ENCODE measurements at places on chromosomes 12 and 14.

DNA sequence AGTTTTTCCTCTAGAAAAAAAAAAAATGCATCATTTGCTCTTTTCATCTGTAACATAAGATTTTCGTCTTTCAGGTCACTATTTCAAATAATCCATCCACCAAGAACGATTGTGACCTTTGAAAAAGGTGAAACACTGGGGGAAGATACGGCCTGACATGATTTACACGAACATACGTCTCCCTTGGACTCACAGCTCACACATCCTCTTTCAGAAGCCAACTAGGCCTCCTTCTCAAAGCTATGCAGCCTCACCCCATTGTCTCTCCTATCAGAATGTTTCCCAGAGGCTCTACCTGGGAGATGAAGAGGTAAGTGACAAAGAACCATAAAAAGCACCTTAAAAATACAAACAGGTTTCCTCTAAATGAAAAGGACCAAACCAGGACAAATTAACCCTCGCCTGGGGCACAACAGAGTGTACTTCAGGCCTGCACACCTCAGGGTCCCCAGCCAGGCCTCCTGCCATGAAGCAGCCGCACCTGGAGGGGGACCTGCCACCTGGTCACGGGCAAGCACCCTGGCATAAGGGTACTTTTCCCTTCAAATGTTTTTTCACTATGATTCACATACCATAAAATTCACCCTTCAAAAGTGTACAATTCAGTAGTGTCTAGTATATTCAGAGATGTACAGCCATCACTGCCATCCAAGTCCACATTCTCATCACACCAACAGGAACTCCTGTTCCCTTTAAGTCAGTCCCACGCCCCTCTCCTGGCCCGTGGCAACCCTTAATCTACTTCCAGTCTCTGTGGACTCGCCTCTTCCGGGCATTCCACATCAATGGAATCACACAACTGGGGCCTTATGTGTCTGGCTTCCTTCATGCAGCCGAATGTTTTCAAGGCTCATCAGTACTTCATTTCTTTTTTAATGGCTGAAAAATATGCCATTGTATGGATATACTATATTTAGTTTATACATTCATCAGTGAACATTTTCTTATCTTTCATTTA, 5.4 kb downstream of the SLC15A4 start:
- DNase-seq = no peak

DNA sequence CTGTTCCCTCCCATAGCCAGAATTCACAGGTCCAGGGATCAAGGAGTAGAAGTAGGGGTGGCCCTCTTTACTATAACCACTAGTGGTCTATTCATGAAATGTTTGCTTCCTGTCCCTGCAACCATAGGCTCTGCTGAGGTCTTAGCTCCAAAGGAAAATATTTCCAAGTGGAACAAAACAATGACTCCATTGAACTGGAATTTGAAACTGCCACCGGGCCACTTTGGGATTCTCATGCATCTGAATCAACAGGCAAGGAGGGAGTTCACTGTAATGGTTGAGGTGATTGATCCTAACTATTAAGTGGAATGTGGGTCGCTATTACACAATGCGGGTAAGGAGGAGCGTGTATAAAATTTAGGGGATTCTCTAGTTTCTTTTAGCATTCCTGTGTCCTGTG, 197.0 kb downstream of the ETNK1 start:
- DNase-seq = no peak

DNA sequence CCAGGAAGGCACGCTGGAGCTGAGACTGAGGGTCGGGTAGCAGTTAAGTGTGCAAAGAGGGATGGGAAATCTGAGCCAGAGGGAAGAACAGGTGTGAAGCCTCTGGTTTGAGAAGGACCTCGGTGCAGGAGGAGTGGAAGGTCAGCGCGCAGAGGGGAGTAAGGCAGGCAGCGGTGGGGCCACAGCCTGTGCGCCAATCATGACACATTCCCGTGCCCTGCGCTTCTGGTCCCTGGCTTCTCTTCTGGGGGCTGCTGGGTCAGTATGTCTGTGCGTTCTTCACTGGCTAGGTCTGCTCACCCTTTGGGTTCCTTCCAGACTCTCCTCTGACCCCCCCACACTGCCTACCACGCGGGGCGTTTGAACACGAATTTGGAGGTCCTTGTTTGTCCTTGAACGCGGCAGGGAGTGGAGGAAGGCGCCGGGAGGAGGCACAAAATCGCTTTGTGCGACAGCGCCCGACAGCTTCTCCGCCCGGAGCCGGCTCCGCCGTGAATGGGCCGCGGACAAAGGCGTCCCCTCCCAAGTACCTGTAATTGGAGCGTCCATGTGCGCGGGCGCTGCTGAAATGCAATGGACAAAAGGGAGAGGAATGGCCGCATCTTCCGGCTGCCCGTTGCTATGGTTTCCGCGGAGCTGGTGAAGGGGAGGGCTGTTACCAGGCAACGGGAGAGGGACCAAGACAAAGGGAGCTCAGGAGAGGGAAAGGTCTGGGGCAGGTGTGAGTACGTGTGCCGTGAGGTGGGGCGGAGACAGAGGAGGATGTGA, 207.2 kb upstream of the SRRM4 start:
- DNase-seq = no peak

GRCh38 chr12:121267822-121268221, 28.7 kb downstream of the CAMKK2 start:
- no peak for DNase-seq

DNA sequence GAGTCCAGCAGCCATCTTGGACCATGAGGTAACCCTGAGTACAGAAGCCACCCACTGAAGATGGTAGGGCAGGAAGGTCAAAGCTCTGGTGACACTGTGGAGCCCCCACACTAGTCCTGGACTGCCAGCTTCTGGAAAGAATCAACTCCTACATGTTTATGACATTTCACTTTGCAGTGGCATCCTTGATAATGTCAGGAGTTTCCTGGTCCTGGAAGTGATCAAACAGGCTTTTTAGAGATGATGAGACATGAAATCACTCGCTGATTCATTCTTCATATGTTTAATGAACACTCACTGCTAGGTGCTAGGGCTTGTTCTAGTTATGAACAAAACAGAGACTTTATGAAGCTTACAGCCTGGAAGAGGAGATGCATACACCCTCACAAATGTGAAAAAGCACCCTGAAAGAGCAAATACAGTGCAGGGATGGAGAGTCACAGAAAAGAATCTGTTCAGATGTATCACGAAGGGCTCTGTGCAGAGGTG, 15.8 kb upstream of the HNF1A start:
- DNase-seq = no peak

DNA sequence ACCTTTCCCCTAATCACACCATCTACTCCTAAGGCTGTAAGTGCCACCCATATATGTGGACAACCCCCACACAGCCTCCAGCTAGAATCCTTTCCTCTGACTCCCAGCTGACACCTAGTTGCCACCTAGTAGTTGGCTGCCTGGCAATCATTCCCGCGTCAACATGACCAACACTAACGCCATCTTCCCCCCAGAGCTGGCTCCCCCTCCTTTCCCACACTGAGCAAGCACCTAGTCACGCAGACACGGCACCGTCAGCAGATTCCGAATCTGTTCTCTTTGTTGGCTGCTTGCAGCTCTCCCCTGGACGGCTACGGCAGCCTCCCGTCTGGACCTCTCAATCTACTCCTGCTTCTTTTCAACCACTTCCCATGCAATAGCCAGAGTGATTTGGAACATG, 27.7 kb downstream of the UBR7 start:
- no peak for DNase-seq

- DNase-seq = no peak
These were observed 97.5 kb upstream of the MDM1 start for GRCh38 chr12:68429696-68430095.

DNA sequence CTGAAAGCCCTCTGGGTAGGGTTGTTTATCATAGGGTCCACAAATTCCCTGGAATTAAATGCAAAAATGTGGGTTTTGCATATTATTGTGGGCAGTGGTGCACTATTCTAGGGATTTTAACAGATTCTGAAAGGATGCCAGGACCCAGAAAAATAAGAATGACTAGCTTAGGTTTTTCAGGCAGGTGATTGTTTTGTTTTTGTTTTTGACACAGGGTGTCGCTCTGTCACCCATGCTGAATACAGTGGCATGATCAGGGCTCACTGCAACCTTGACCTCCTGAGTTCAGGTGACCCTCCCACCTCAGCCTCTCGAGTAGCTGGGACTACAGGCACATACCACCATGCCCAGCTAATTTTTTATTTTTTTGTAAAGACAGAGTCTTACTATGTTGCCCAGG, 19.2 kb downstream of the GALNT6 start:
- DNase-seq = no peak

Data from skin of body (tissue), 3 donors.